Upper lobe of left lung (tissue), 6 donors: ENCODE measurements at places on chromosomes 7 and 10. TPM values are rescaled to one million over a fixed set of nuclear protein-coding genes. Genes with fewer than 3 reads are reported as not detected.

Gene MYO1G
- total RNA-seq: 31.5 TPM

Gene SH2B2
- 16.4 TPM for total RNA-seq

Gene ERCC6
- 17.8 TPM for total RNA-seq

Gene NODAL
- total RNA-seq: not detected

Gene PIP
- 0.77 TPM for total RNA-seq

Gene ZNF239
- 4.0 TPM for total RNA-seq

Gene CDHR3
- 26.9 TPM for total RNA-seq

Gene INHBA
- 76.5 TPM for total RNA-seq

Gene SPDYE2B
- not detected for total RNA-seq
